ENCODE measurements at places on chromosomes 7 and 10. TPM values are rescaled to one million over a fixed set of nuclear protein-coding genes. Genes with fewer than 3 reads are reported as not detected.
A peak's percentile ranks its signal among the peaks of the same experiment; 100 is the strongest.

INMT gene
- 142 TPM for total RNA-seq

MBL2 gene
- total RNA-seq, result not detected

ARMC3 gene
- not detected for total RNA-seq

GRCh38 chr10:132522521-132523411 lies 14.8 kb upstream of the INPP5A start:
- no peak for DNase-seq
- no peaks in the 10 kb centered on the region for H3K27me3 ChIP-seq
- no peaks in the 10 kb centered on the region for H3K36me3 ChIP-seq
- peaks cover 31% of the 10 kb centered on the region for H3K4me1 ChIP-seq
- no peak overlapping the region for H3K4me3 ChIP-seq

GRCh38 chr10:116597543-116597942 lies 6.8 kb downstream of the PNLIPRP1 start:
- no peak for DNase-seq
- H3K36me3 ChIP-seq, result no peaks in the 10 kb centered on the region
- no peak overlapping the region for H3K4me3 ChIP-seq
- no peak overlapping the region for H3K27ac ChIP-seq
- no peaks in the 10 kb centered on the region for H3K4me1 ChIP-seq

DNA sequence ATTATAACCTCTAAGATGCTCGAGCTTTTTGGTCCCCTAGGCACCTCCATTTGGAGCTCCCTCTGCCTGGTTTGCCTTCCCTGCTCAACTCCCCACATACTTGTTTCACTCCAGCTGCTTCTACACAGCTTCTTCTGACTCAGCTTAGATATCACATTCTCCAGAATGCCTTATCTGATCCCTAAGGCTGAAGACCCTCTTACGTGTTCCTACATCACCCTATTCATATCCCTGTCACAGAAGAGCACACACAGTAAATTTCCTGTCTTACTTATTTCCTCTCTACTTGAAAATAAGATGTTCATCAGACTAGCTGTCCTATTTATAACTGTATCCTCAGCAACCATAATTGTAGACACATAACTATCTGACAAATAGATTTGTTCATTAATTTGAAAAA lies 61.3 kb upstream of the RNF148 start:
- no peak overlapping the region for H3K27ac ChIP-seq
- H3K4me1 ChIP-seq, result no peaks in the 10 kb centered on the region
- H3K36me3 ChIP-seq, result no peaks in the 10 kb centered on the region

GRCh38 chr10:8360365-8360764 lies 305.9 kb downstream of the GATA3 start:
- H3K27ac ChIP-seq, result no peak overlapping the region
- no peaks in the 10 kb centered on the region for H3K4me1 ChIP-seq
- no peaks in the 10 kb centered on the region for H3K27me3 ChIP-seq

- peaks cover 17% of the 10 kb centered on the region for H3K4me1 ChIP-seq
- no peaks in the 10 kb centered on the region for H3K36me3 ChIP-seq
- no peaks in the 10 kb centered on the region for H3K27me3 ChIP-seq
Observed at GRCh38 chr7:41918597-41918996, 215.7 kb upstream of the INHBA start.

DNA sequence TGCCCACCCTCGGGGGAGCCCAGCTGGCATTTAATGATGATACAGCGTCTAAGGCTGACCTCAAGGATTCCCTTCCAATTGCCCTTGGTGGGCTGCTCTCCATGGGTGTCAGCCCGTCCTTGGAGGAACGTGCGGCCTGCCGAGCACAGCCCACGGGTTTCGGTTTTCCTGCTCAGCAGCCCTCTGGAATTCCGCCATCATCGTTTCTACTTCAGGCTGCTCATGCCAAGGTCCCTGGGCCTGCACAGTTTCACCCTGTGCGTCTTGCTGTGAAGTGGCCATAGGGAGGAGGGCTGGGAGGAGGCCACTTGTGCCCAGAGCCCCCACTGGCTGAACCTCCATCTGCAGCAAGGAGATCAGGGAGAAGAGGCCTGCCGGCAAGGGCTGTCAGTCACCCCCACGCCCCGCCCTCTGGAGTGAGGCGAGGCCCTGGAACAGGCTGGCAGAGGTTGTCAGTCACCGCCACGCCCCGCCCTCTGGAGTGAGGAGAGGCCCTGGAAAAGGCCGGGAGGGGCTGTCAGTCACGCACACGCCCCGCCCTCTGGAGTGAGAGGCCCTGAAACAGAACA lies 82.8 kb downstream of the CHST15 start:
- no peaks in the 10 kb centered on the region for H3K4me1 ChIP-seq
- H3K36me3 ChIP-seq, result no peaks in the 10 kb centered on the region
- H3K4me3 ChIP-seq, result no peak overlapping the region
- DNase-seq, result no peak
- H3K27me3 ChIP-seq, result no peaks in the 10 kb centered on the region

GRCh38 chr7:47473499-47474210 lies 108.3 kb downstream of the TNS3 start:
- peak overlapping the region; percentile 57 for H3K27ac ChIP-seq
- H3K36me3 ChIP-seq, result peaks cover 9% of the 10 kb centered on the region
- H3K27me3 ChIP-seq, result no peaks in the 10 kb centered on the region
- H3K4me1 ChIP-seq, result peaks cover 31% of the 10 kb centered on the region
- DNase-seq, result no peak

DNA sequence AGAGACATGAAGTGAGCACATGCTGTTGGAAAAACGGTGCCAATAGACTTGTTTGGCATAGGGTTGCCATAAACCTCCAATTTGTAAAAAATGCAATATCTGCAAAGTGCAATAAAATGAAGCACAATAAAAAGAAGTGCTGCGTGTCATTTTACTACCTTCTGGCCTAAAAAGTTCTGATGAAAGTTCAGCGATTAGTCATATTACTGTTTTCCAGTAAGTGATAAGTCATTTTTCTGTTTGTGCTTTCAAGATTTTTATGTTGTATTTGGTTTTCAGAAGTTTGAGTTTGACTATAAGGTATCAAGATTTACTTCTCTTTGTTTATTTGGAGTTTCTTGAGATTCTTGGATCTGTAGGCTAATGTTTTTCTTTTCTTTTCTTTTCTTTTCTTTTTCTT lies 16.8 kb downstream of the AOAH start:
- no peak overlapping the region for H3K27ac ChIP-seq
- H3K36me3 ChIP-seq, result no peaks in the 10 kb centered on the region
- H3K4me3 ChIP-seq, result no peak overlapping the region
- no peaks in the 10 kb centered on the region for H3K4me1 ChIP-seq

DNA sequence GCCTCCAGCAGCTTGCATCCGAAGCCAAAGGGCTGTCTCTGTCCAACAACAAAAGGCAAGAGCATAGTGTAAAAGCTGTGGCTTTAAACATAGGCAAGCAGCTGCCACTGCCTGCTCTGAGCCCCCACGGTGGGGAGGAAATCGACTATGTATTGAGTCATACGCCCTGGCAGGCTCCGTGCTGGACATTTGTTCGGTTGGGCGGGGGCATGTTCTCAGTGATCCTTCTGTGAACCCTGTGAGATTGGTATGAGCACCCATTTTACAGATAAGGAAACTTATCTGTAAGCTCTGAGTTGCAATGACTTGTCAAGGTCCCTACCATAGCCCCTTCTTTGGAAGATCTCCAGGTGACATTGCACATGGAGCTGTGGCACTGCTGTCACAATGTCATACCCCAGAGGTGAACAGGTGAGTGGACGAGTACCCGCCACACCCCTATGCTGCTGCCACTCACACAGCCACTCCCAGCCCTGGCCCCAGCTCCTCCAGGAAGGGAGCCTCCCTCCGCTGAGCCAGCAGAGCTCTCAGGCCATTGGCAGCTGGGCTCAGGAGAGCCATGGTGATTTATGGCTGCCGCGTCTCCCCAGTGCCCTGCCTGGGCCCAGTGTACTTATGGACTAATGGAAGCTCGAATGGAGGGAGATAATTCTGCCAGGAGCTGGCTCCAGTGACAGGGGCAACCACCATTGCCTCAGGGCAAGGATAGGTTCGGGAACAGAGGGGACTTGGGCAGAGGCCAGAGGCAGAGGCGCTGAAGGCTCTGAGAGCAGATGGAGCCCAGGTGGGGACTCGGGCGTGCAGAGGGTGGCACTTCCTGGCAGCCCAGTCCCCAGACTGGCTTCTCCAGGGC lies 43.7 kb downstream of the UNC5B start:
- H3K27me3 ChIP-seq, result no peaks in the 10 kb centered on the region
- no peak overlapping the region for H3K4me3 ChIP-seq
- no peaks in the 10 kb centered on the region for H3K4me1 ChIP-seq
- H3K27ac ChIP-seq, result no peak overlapping the region
- no peaks in the 10 kb centered on the region for H3K36me3 ChIP-seq
- no peak for DNase-seq

DNA sequence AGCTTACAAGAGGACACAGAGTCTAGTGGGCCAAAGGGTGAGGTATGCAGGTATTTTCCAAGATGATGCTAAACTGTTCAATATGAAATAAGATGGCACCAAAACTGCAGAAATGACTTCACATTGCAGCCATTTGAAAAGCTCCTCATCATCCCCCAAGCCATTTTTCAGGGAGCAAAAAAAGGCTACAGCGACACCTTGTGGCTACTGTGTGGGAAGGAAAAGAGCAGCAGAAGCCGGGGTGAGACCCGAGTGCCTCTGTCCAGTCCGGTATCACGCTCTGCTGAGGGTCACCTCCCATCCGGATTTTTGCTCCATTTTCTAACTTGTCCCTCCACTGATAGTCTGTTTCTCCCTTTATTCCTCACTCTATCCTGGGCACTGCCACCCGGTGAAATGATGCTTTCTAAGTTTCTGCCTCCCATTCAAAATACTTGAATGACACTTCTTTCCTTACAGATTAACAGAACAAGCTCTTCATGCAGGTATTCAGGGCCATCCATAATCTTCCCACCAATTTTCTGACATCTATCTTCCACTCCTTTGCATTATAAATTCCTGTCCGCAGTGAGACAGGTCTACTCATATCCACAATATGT lies 220.2 kb downstream of the DGKI start:
- no peak overlapping the region for H3K27ac ChIP-seq
- H3K4me3 ChIP-seq, result no peak overlapping the region
- no peak for DNase-seq
- no peaks in the 10 kb centered on the region for H3K27me3 ChIP-seq

DNA sequence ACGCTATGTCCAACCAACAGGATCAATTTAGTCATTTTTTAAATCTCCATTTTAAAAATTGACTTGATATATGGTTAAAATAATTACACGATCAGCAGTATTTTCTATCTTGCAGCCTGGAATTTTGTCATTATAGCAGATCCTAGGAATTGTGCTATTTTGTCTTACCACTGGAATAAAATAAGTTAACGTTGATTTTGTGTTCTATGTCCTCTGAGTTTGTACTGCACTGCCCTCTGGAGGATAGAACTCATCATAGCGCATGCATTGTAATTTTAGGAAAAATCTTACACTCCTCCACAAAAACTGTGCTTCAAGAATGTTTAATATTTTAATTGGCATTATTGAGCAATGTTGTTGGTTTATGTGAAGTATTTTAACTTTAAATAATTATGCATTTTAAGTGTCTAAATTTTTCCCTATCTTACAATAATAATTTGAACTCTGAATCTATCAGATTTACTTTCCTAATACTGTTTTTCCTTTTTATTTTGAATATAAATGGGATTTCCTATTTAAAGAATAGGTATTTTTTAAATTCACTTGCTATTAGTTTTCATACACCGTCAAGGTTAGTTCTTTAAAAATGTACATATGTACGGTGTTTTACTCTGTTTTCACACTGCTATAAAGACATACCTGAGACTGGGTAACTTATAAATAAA lies 220.1 kb downstream of the PPP1R3A start:
- H3K27ac ChIP-seq, result no peak overlapping the region
- no peak for DNase-seq
- H3K27me3 ChIP-seq, result no peaks in the 10 kb centered on the region
- H3K36me3 ChIP-seq, result no peaks in the 10 kb centered on the region
- H3K4me1 ChIP-seq, result no peaks in the 10 kb centered on the region

DNA sequence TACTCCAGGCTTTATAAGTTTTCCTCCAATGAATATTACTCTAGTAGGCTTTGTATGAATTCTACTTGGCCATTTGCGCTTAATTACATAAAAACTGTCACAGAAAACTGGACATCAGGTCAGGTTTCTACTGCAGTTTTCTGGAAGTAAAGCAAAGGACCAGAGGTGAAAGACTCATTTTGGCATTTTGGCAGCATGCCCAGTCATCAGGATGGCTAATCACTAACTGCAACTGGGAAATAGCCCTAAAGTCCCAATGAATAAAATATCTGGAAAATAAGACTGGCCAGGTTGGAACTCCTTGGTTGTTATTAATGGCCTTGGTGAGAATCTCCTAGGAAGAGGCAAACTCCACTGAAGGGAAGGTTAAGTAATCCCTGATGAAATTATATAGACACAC lies 75.5 kb downstream of the COPG2 start:
- no peak overlapping the region for H3K27ac ChIP-seq
- no peak for DNase-seq

DNA sequence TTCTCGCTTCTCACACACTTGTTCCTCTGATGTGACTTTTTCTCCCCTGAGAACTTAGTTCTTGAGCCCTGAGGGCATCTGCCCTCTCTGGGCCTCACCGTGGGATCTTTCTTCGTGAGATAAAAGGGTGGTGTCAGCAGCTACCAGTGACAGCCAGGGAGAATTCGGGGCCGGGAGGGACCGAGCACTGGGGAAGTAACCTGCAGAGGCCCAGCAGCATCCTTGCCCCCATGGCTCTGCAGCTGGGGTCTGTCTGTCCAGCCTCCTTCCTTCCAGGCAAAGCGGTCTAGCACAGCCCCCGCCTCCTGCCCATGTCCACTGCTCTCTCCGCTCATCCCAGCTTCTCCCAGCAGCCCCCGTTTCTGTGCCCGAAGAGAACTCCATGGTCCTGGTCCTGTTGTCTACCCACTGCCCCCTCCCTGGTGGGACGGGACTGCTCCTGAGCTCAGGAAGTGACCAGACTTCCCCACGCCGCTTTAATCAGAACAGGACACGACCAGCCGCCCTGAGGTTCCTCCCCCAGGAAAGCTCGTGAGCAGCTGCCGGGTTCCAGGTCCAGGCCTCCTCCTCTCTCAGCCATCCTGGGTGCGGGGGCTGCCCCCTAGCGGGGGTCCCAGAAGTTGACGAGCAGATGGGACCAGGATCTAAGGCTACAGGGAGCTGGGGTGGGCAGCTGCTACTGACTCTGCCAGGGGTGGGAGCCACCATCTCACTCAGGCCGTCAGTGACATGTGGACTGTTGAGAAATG lies 187.5 kb downstream of the WDR37 start:
- H3K4me1 ChIP-seq, result no peaks in the 10 kb centered on the region
- no peak overlapping the region for H3K27ac ChIP-seq
- DNase-seq, result no peak
- no peaks in the 10 kb centered on the region for H3K27me3 ChIP-seq

Measured in tibial nerve (tissue), 4 donors.